ENCODE measurements at places on chromosomes 6 and 20.

DNA sequence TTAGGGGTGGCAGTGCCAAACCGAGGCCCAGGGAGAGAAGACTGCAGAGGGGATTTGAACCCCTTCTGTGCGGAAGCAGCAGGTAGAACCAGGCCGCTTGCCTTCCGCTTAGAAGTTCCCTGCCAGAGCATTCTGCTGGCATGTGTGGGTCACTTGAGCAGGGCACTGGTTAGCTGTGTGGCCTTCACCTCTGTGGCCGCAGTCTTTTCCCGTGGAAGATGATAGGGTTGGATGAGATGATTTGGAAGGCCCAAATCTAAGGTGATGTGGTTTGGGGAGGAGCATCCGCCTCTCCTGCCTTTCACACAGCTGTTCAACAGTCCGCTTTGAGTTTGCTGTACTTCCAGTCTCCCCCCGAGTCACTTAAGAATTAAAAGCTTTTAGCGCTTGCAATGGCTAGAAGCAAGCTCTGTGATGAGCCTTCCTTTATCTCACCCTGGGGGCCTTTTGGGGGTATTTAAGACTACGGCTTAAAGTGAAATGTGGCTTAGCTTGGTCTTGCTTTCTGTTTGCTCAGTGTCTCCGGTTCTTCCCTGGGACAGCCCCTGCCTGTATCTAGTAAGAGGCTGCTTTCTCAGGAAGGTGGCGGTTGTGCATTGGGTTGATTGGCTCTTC lies 743 bp downstream of the CMTR1 start:
- DNase-seq, result peak; percentile 10

DNA sequence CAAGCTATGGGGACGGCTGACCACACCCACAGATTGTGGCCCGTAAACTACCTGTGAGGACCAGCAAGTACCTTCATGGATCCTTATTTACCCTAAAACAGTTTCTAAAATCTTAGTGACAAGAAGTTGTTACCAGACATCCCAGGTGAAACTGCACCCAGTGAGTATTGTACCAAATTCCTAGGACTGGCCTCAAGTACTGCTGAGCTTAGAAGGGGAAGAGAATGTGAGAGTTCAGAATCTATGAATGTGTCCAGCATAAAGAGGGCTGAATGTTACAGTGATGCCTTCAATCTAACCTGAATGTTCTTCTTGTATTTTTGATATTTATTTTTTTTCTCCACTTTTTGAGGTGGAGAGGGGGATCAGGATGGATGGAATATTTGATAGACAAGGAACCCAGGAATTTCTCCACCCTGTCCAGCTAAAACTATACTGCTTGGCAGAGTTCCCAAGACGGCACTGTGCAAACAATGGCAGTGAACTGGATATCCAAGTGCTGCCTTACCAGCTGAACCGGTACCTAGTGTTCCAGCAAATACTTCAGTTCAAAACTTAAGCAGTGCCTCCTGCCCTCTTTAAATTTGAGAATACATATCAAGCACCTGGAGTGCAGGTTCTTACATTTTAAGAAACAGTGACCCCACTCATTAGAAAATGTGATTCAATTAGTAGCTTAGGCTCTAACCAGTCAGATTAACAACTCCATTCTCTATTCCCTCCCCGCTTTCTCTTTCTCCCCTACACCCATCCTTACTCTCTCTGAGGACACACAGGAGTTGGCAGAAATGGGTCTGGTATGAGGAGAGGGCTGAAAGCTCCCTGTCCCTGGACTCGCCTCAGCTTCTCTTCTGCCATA lies 427.3 kb upstream of the FLRT3 start:
- DNase-seq, result no peak

GRCh38 chr6:32416036-32416435 lies 9.1 kb upstream of the BTNL2 start:
- DNase-seq, result no peak

DNA sequence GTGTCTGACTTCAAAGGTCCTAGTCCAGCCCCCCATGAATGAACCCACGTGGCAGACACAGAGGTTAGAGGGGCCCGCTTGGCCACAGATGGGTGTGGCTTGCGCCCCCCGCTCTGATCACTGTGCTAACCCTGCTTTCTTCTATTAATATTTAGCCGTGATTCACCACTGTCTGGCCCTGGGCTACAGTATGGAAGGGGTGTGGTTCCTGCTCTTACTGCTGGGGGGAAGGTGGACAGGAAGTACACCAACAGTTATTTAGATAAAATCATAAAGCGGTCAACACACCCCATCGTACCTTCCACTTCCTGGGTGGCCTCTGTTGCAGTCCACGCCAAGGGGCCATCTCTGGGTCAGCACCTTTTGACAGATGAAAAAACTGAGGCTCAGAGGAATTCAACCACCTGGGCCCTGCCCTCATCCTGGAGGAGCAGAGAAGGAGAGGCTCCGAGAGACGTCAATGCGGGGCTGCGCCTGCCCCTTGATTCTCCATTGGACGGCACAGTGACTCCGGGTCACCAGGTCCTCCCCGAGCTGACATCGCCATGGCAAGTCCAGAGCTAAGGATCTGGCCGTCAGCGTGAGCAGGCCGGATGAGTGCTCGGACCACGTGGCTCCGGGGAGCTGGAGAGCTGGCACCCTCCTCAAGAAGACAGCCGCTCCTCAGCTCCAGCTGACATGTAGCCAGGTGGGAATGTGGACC lies 206.3 kb downstream of the PREX1 start:
- no peak for DNase-seq

DNA sequence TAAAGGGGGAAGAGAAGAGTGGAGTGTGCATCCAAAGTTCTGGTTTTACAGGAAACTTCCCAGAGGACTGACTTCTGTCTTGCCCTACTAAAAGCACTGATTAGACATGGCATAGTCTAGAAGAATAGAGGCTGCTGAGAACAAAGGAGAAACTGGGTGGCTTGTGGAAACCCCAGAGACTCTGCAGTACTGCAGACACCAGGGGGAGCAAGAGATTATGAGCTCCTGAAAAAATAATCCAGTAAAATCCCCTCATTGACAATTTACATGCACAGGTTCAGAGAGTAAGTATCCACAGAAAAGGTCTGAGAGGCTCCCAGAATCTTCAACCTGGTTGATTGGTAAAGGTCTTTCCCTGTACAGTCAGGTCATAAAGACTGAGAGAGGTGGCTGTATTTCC lies 48.7 kb upstream of the CLVS2 start:
- no peak for DNase-seq

- DNase-seq, result no peak
Observed at GRCh38 chr20:19370076-19371075, 157.9 kb downstream of the SLC24A3 start.

DNA sequence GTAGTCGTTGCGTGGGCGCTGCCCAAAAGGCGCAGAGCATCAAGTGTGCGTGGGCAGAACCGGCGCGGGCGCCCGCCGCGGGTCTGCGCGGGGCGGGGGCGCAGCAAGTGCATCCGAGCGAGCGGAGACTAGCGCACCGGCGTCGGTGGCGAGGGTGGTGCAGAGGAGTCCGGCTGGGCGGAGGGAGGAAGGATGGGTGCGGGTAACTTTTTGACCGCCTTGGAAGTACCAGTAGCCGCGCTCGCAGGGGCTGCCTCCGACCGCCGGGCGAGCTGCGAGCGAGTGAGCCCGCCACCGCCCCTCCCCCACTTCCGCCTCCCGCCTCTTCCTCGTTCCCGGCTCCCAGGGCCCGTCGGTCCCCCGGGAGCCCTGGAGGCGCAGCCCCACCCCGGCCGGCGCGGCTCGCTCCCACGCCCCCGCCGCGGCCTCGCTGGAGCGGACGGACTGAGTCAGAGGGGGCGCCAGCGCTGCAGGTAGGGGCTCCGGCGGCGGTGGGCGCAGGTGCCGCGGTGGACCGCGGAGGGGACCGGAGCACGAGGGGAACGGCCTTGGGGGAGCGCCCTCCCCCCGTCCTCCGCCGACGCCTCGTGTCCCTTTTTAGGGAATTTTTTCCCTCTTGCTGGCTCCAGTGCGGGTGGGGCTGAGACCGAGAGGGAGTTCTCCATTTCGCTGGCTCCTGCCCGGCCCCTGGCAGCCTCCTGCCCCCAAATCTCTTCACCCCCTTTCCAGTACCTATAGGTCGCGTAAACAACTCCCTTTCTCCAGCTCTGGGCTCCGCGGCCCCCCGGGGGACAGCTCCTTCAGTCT lies 1.6 kb upstream of the DBNDD2 start:
- DNase-seq, result peak; percentile 25

DNA sequence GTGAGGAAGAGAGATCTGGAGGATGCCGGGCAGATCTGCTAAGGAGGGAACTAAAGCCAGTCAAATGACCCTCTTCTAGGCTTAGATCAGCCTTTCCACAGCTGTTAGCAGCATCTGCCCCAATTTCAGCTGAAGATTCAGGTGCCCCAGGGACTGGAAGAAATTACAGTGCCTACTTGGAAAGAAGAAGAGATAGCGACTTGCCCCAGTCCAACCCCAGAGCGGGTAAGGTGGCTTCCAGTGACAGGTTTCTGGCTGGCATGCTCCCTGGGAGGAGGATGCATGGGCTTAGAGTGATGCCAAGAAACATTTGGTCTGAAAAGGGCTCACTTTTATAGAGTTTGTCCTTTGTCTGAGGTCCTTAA lies 620 bp downstream of the TJAP1 start:
- no peak for DNase-seq

DNA sequence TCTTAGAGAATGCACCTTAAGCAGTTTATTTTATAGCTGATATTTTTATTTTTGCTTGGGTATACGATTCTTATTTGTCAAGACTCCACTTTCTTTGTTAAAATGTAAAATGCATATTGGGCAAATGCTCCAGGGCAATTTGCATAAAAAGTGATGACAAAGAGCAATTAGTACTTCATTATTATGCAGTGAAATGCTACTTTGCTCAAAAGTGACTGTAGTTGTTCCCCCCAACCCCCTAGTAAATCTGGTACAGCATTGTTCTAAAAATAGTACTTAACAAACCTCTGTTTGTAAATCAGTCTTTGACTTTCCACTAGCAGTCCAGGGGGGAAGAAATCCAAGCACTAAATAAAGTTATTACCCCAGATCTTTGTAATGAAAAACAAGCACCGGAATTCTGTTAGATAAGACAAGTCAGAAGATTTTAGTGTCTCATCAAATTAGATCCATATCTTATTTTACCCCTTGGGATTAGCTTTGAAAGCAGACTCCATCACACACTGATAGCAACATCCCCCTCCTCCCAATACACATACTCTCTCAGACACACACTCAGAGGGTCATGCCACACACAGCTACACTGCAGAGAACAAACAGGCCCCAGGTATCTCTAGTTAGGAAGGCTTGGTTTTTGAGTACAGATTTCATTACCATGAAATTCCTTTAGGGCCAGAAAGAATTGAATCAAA lies 32.9 kb upstream of the BACH2 start:
- no peak for DNase-seq

- DNase-seq, result no peak
Observed at GRCh38 chr6:97129106-97129505, 153.9 kb downstream of the MMS22L start.

DNA sequence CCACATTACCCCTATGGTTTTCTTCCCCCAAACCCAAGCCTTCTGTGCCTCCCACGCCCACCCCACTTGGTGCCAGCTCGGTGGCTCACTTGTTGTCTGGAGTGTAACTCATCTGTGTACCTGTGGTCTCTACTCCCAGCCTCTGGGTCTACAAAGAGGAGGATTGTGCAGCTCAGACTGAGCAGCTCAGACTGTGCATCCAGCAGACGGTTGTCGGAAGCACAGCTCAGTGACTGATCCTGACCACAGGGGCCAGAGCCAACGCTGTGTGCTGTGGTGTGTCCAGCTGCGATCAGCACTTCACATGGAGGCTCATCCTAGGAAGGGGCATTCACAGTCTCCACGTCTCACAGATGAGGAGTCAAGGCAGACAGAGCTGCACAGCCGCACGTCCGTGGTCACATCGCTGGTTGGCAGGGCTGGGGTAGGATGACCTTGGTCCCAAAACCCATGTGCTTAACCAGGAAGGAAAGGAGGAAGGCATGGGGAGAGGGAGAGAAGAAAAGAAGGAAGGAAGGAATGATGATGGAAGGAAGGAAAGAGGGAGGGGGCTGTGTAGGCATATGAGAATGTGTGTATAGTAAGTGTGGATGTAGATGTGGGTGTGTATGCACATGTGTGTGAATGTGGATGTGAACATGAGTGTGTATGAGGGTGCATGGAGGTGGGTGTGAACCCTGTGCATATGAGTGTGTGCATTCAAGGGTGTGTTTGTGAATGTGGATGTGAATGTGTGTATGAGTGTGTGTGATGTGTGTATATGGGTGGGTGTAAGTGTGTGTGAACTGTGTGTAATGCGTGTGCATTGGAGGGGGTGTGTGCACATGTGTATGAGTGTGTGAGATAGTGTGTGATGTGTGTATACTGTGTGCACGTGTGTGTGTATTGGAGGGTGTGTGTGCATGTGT lies 28.2 kb upstream of the STX16 start:
- DNase-seq, result no peak

DNA sequence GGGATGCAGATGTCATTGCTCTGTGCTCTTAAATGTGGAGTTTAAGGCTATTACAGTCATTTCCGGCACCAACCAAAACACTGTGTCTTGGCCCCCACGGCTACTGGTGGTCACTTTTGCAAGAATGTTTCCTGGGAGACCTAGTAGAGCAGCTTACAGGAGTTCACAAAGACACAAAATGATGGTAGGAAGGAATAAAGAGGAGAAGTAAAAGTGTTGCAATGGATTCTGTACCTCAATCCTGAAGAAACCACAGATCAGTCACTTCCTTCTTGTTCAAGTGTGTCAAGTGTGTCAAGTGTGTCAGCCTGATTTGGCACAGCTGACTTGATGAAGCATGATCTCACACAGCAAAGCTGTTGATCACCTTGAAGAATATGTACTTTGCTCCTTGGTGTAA lies 344.0 kb downstream of the PLCB1 start:
- DNase-seq, result no peak

GRCh38 chr6:70304616-70305015 lies 1.7 kb upstream of the COL9A1 start:
- no peak for DNase-seq

DNA sequence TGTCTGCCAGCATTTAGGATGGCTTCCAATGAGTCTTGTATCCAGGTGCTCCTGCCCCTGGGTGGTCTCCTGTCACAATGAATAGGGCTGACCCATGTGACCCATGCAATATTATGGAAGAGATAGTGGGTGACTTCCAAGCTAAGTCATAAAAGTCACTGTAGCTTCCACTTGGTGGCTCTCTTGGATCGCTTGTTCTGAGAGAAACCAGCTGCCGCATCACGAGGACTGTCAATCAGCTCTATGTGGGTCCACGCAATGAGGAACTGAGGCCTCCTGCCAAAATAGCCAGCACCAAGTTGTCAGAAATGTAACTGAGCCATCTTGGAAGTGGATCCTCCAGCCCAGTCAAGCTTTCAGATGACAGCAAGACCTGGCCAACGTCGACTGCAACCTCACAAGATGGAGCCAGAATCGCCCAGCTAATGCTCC lies 14.9 kb upstream of the MATN4 start:
- DNase-seq, result no peak

Data from stimulated activated CD8-positive, alpha-beta memory T cell treated with anti-CD3 and anti-CD28 coated beads, Interleukin-12 subunit alpha, Interleukin-12 subunit beta, amount 100 ng/mL, for 1 hour (primary cell).